ENCODE measurements at places on chromosomes 16 and 17.

DNA sequence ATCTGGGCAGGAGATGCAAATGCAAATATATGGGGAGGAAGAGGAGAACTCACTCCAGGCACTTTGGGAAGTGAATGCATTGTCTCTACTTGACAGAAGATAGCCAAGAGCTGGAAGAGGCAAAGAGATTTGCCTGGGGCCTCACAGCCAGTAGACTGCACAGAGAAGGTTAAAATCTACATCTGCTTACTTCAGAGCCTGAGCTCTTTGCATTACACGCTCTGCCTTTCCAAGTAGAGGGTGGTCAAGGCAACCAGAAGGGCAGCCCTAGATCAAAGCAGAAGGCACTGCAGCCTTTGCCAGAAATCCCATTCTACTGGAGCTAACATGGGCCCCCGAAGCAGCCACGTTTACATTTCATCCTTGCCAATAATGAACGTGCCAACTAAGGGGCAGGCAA, 407.2 kb upstream of the CCL2 start:
- DNase-seq, result no peak

GRCh38 chr16:2902337-2903130, 9.2 kb upstream of the FLYWCH1 start:
- no peak for DNase-seq

DNA sequence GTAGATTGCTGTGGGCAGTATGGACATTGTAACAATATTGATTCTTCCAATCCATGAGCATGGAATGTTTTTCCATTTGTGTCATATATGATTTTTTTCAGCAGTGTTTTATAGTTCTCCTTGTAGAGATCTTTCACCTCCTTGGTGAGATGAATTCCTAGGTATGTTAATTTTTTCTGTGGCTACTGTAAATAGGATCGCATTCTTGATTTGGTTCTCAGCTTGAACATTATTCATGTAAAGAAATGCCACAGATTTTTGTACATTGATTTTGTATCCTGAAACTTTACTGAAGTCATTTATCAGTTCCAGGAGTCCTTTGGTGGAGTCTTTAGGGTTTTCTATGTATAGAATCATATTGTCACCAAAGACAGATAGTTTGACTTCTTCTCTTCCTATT, 19.7 kb upstream of the CDR2 start:
- no peak for DNase-seq

- no peak for DNase-seq
Observed at GRCh38 chr16:19029980-19030379, 37.4 kb upstream of the COQ7 start.

DNA sequence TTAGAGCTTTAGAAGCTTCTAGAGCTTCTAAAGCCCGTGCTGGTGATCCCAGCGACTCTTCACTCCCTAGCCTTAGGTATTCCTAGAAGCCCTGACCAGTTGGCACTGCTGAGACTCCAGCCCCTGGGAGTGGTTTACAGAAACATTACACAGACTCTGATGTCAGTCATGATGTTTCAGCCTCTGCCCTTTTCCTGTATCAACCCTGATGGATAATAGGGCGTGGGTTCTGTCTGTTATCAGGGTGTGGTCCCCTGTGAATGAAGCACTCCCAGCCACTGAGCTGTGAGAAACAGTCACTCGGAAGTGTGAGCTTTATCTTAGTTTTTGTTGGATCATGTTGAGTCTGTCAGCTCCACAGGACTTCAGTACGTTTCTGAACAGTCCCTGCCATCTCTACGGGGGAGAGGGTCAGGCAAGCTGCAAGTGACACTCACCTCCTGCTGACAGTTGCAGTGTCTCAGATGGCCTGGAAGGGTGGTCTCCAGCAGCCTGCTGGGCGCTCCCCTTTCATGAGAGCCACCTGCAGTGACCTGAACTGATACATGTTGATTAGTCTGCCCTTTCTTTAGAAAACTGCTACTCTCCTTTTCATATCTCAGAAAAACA, 12.8 kb downstream of the GOSR2 start:
- no peak for DNase-seq

DNA sequence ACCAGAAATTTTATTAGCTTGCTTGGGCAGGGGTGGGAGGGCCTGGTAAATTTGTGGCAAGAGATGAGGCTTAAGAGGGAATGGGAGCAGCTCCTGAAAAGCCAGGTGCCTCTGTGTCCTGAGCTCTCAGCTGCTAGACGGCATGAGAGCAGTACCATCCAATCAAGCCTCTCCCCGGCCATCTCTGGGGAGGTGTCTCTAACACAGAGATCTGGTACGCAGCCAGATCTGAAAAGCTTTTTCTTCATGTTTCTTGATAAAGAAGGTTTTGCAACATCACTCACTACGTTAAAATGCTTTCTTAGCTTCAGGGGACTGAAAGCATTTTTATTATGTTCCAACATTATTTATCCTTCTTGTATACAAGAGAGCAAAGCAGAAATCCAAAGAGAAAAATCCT, 488.2 kb downstream of the RBFOX1 start:
- no peak for DNase-seq

Measured in SHP77 (cell line).